ENCODE measurements at places on chromosomes 7 and 10. TPM values are rescaled to one million over a fixed set of nuclear protein-coding genes. Genes with fewer than 3 reads are reported as not detected.

GRCh38 chr10:6065835-6066234 lies 3.7 kb upstream of the IL2RA start:
- DNase-seq = no peak

GRCh38 chr7:958221-959200 lies 4.0 kb upstream of the ADAP1 start:
- no peak for DNase-seq

GRCh38 chr7:47941136-47941844 lies 7.0 kb downstream of the PKD1L1 start:
- DNase-seq = no peak

GRCh38 chr7:118158766-118159165 lies 25.2 kb upstream of the LSM8 start:
- no peak for DNase-seq

GRCh38 chr7:149820622-149821190 lies 17.5 kb upstream of the ZNF862 start:
- no peak for DNase-seq

DNA sequence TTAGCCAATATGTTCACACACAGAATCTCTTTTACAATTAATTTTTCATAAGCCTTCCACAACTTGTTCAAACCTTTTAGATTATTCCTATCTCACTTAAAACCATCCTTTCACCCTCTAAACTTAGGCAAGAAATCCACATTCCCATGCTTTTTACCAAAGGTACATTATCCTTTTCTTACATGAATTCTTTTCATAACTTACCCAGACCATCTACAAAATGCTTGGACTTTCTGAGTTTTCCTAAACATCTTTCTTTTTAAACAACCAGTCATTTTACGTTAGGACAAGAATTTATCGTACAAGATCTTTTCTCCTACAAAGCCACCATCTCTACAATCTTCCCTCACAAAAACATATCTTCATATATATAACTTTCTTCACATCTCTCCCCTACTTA lies 18.8 kb upstream of the GARS1 start:
- DNase-seq = no peak

DNA sequence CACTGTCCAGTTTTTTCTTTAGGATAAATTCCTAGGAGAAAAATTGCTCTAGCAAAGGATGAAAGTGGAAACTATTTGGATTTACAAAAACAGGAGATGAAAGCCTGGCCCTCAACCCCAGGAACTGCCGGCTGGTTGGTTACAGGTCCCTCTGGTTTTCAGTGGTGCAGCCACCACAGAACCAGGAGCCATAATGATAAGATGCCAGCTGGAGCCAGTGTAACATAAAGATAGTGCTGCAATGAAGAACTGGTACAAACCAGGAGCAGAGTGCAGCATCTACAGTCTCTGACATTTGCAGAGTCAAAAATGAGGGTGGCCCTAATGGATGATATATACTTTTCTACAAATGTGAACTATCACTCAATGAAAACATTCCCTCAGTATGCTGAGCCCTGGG lies 20.4 kb upstream of the NUP42 start:
- DNase-seq = no peak

DNA sequence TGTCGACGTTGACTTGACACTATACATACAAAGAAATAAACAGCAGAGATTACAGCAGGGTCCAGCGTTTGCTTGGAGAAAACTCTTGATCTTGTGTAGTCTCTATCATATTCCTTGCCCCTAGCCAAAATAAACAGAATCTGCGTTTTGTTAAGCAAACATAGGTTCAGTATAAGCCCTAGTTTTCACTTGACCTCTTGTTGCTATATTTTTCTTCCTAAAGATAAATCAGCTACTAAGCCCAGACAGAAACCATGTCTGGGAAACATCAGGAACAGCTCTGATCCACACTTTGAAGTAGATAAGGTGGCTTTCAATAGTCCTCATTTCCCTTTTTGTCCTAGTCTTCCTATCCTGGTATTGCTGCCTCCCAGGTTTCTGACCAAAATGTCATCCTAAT lies 328.2 kb upstream of the MAGI2 start:
- no peak for DNase-seq

The ENTPD1 gene
- not detected for total RNA-seq

The CHN2 gene
- total RNA-seq = 2.4 TPM

The HIBADH gene
- 12.8 TPM for total RNA-seq

The TRIL gene
- total RNA-seq = not detected

All from activated CD4-positive, alpha-beta T cell treated with anti-CD3 and anti-CD28 coated beads, Interleukin-2, amount 10 ng/mL, durations not matched to agents 7 days and 5 days (primary cell).